ENCODE measurements at places on chromosomes 2 and 18.

DNA sequence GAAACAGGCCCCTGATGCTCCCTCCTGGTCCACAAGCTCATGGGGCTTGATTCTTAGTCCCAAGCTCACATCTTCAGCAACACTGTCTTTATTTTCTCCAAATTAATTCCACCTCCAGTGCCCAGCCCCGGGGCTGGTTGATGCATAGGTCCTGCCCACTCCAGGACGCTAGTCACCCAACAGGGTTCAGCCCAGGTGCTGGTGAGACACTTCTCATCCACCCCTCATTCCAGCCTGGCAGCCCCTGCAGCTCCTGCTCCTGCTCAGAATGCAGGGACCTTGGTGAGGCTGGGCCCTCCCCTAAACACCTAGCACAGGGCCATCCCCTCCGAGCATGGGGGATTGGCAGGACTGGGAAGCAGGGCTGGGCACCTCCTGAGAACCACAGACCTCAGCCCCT, 25.7 kb downstream of the STEAP3 start:
- no peak for DNase-seq

GRCh38 chr2:239691720-239692119, 290.9 kb upstream of the HDAC4 start:
- no peak for DNase-seq

GRCh38 chr2:101679037-101679726, 18.3 kb upstream of the MAP4K4 start:
- no peak for DNase-seq

GRCh38 chr2:227406177-227407031, 18.7 kb upstream of the SCYGR1 start:
- DNase-seq: no peak

- no peak for DNase-seq
Measured at GRCh38 chr2:127897531-127898211, 11.9 kb upstream of the AMMECR1L start.

DNA sequence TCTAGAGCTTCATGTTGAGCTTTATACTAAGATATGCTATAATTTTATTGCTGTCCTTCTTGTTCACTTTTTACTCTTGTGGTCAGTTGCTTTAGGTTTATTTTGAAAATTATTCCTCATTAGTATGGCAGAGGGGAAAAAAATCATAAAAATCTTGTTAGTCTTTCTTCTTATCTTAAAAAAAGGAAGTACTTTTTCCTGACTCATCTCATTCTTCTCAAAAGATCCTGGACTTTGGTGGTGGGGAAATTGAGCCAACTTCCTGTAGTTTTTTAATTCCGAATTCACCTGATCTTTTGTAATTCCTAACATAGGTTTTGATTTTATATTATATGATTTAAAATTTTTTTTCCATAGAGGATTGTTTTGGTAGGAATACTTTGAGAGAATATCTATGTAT, 3.8 kb downstream of the SLC4A1AP start:
- DNase-seq: no peak

DNA sequence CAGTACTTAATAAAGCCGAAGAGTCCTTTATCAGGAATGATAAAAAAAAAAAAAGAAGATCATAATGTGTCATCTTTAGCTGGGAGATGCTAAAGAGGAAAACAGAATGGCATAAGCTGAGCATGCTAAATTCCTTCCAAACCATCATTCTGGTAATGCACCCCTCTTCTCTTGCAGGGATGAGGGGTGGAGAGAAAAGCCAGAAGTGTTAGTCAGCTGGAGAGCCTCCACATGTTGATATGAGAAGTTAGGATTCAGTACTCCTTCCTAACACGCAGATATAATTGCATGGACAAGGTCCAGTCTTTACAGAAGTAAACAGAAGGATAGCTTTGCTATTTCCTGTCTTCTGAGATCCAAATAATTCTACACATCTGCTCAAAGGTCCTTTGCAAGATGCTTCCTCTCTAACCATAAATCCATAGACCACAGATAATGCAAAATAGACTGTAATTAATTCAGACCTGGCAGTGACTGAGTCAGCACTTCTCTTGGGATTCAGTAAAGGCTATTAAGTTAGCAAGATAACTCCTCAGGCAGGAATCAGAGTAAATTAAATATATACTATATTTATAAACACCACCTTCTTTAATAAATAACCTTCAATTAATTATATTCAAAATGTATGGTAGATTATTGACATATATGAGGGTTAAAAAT, 930.0 kb upstream of the KLHL29 start:
- no peak for DNase-seq

DNA sequence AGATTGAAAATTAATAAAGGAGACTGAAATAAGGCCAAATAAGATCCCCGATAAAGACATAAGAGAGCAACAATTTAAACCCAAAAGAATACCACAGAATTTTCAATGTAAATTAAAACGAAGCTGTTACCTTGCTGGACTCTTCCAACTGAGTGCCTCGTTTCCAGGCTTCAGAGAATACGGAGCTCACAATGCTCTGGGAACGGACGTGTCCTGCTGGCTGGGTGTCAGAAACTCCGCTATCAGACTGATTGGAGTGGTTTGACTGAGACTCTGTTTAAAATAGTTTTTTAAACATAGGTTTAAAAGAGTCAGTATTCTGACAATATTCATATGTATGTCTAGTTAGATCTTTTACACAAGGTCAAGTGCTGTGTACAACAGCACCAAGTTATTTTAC, 90.4 kb downstream of the RAPH1 start:
- no peak for DNase-seq

Data from activated naive CD4-positive, alpha-beta T cell (primary cell).